ENCODE measurements at places on chromosomes 7 and 10.

GRCh38 chr10:71063401-71063800, 149.0 kb upstream of the UNC5B start:
- no peak for DNase-seq

DNA sequence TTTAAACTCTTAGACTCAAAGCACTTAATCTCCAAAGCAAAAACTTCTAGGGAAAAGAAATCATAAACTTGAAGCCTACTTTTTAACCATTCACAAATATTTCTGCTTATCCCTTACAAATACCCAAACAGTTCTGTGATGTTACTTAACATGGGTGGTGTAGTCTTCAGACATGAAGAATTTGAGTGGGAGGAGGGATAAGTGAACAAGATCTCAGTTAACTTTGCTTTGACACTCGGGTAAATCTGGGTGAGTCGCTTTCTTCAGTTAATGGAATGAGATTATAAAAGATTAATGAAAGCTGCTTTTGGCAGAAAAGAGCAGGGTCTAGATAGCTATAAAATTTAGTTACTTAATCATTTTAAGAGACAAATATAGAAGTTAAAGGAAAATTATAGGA, 47.5 kb downstream of the RNF133 start:
- DNase-seq = no peak

- DNase-seq = no peak
Observed at GRCh38 chr7:30924624-30925023, 13.0 kb downstream of the AQP1 start.

DNA sequence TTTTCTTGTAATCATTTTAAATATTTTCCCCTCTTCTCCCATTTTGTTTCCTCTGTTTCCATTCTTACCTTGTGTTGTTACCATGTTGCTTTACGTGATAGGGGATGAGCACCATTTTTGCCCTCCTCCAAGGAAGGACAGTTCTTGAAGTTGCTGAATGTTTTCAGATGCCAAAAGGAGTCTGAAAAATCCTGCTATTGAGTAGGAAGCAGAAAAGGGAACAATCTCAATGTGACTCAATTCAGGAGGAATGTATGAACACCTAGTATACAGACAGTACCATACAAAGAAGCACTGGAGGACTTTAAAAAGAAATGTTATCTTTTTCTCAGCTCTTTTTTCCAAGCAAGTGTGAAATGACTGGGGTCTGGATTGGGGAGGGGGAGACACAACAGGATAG, 5.1 kb upstream of the NAMPT start:
- no peak for DNase-seq

DNA sequence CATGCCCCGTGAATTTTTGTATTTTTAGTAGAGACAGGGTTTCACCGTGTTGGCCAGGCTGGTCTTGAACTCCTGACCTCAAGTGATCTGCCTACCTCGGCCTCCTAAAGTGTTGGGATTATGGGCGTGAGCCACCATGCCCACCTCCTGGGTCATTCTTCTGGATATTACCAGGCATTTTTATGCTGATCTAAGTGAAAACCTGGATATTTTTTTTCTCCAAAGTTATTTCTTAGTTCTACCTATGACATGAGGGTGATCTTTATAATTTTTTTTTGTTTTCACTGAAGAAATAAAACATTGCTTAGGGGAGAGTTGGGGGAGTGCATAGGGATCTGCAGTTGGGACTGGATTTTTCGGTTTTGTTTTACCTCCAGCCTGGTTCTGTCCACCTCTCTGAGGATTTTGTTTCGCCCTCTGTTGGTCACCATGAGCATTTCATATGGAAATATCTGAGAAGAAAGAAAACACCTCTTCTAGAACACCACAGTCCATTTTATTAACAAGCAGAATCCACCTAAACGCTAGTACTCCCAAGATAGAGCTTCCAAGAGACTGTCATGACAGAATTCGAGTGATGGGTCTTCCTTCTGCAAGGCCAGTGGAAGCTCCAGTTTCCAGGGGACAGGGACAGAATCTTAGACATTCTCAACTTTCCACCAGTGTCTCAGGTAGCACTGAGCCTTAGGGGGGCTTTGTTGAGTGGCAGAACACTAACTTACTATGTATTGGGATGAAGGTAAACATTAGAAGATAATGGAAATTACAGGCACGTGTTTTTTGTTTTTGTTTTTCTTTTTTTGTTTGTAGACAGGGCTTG, 33.4 kb upstream of the AFAP1L2 start:
- DNase-seq = peak; percentile 33

- no peak for DNase-seq
Observed at GRCh38 chr10:3469639-3470020, 297.0 kb upstream of the PITRM1 start.

DNA sequence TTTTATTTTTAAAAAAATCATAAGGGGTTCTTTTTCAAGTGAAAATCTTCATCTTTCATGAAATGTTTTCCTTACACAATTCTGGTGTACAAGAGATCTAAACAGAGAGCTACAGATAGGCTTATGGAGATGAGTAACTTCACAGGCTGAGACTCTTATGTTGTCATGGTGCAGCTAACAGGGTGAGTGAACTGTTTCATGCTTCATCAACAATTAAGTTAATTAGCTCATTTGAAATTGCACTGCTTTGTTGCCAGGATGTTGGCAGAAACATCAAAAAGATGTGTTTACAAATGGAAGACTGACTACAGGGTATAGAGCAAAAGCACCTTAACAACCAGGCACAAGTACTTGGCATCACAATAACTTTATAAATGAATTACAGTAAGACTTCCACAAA, 230.8 kb downstream of the FOXP2 start:
- no peak for DNase-seq

Data from KBM-7 (cell line).